ENCODE measurements at places on chromosomes 1 and 21. TPM values are rescaled to one million over a fixed set of nuclear protein-coding genes. Genes with fewer than 3 reads are reported as not detected.

DNA sequence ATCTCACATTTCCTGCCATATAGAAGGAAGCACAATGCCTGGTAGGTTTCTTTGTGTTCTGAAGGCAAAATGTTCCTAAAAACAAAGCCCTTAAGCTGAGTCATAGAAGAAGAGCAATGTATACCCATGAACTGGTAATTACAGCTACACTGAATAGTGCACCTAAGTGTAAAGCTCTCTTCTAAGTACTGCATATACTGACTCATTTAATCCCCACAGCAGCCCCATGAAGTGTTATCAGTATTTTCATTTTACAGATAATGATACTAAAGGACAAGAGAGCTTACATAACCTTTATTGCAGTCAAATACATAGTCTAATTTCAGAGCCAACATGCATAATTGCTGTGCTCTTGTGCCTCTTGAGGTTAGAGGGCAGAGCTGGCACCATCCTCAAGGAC lies 239.9 kb downstream of the DPYD start:
- no peak for DNase-seq

GRCh38 chr1:25462732-25463131 lies 32.0 kb downstream of the MACO1 start:
- DNase-seq = peak; percentile 20

- no peak for DNase-seq
These were observed 160.6 kb upstream of the EDN2 start for GRCh38 chr1:41645062-41645461.

DNA sequence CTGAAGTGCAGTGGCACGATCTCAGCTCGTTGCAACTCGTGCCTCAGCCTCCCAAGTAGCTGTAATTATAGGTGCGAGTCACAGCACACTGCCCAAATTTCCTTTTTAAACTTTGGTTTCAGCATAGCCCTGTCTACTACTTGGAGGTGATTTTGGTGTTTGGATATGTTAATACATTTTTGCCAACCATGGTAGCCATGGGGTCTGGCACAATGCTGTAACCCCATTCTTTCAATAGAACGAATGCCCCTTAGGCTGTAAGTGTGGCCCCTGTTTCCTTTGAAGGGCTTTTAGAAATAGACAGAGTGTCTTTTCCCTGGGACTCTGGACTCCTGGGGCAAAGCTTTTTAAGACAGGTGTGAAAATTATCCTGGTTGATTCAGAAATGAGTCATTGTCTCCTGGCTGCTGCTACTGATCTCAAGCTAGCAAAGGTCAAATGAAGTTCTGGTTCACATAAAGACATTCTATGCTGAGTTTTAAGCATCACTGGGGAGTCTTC lies 141.1 kb upstream of the RUNX1 start:
- DNase-seq = peak; percentile 46

DNA sequence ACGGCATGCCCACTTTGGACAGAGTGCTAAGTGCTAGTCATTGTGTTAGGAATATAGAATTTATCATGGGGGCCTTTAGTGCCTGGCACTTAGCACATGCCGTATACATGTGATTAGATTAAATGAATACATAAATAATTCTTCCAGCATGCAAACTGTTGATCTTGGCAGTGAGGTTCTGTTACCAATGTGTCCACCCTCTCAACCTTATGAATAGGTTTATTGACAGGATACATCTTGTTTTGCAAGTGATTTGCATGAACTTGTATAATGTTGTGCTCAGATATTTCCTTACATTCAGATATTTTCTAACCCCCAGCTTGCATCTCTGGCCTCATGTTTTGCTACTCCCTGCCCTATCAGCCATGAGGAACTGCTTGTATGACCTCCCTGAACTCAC lies 60.3 kb upstream of the ZNF648 start:
- no peak for DNase-seq

DNA sequence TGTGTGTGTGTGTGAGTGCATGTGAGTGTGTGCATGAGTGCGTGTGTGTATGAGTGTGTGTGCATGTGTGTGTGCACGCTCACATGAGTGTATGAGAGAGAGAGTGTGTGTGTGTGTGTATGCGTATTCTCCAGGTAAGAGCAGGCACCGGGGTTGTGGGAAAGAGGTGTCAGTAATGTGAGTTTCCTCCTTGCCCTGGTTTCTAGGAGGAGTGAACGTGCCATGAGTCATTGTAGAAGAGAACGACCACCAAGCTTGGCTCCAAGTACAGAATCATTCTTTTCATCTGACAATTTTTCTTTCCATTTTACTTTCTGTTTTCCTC lies 79.1 kb downstream of the POFUT2 start:
- no peak for DNase-seq

- DNase-seq = peak; percentile 81
These were observed 89.5 kb upstream of the GNG4 start for GRCh38 chr1:235739124-235739523.

- peak; percentile 85 for DNase-seq
These were observed 20.3 kb downstream of the ENO1 start for GRCh38 chr1:8858112-8858668.

DNA sequence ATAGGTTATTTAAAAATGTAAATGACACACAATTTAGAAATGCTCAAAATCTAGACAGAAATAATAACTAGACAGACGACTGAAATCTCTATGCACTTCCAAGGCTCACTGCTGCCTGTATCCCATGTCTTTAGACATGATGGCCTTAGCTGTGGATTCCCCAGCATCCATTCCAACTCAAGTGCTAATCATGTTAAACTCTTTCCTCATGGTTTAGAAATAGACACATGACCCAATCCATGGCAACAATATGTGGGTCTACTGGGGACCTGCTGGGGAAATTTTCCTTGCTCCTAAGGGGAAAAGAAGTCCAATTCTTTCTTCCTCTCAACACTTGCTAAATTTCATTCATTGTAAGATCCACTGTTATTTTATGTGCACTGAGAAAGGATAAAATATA lies 188.5 kb downstream of the SLC45A1 start:
- DNase-seq = no peak

GRCh38 chr21:44919913-44920693 lies 596 bp downstream of the ITGB2 start:
- no peak for DNase-seq

DNA sequence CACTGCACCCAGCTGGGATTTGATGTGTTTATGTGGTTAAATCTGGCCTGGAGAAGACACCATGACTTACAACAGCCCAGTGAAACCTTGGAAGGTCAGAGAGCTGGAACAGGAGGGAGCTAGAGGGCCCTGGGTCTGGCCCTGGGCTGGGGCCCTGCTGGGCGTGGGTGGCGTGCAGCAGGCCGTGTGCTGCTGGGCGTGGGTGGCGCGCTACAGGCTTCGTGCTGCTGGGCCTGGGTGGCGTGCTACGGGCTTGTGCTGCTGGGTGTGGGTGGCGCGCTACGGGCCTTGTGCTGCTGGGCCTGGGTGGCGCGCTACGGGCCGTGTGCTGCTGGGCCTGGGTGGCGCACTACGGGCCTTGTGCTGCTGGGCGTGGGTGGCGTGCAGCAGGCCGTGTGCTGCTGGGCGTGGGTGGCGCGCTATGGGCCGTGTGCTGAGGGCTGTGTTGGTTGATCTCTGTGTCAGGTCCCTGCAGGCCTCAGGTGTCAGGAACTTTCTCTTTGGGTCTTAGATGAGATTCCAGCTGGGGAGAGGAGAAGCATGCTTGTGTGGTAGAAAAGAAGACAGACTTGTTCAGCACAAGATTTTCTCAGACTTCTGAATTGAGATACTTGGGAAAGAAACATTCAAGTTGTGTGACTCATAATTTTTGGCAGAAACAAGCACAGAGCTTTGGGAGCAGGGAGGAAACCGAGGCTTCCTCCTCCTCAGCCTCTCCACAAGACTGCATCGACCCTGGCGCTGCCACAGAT lies 66.0 kb downstream of the COL18A1 start:
- DNase-seq = peak; percentile 94

NUDT4B gene
- total RNA-seq = 25.4 TPM

SYPL2 gene
- total RNA-seq = 4.5 TPM

PTPN22 gene
- 0.86 TPM for total RNA-seq

TSSK3 gene
- 0.86 TPM for total RNA-seq

RAB3B gene
- 77.3 TPM for total RNA-seq

C1orf210 gene
- not detected for total RNA-seq

SPRR2F gene
- total RNA-seq = not detected
